Upper lobe of right lung (tissue), 1 donor: ENCODE measurements at places on chromosomes 1 and 21. TPM values are rescaled to one million over a fixed set of nuclear protein-coding genes. Genes with fewer than 3 reads are reported as not detected.

Gene FNBP1L
- total RNA-seq, result 50.0 TPM

Gene COG2
- 26.7 TPM for total RNA-seq

Gene THEM5
- not detected for total RNA-seq

Gene KCNK1
- total RNA-seq, result 7.3 TPM

Gene CFHR3
- 0.23 TPM for total RNA-seq
